ENCODE measurements at places on chromosomes 4 and X.
A peak's percentile ranks its signal among the peaks of the same experiment; 100 is the strongest.

- no peak for DNase-seq
Observed at GRCh38 chr4:52098618-52099017, 47.5 kb downstream of the SPATA18 start.

DNA sequence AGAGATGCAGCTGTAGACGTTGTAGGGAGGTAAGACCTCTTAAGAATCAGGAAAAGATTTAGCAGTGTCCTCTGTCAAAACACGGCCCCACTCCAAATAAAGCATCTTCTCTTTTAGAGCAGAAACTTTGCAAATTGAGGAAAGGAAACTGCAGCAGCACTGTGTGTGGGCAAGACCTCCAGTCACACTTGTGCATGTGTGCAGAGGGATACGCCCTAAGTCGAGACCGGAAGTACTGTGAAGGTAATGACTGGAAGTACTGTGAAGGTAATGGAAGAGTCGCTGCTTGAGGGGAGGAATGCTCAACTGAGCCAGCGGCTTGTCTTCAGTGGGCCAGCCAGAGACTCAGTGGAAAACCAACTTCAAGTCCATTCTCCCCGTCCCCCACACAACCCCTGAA, 46.5 kb downstream of the EGF start:
- DNase-seq: no peak

- no peak for DNase-seq
Observed at GRCh38 chr4:174581901-174582300, 59.6 kb upstream of the HPGD start.

GRCh38 chr4:122716825-122717448, 15.6 kb upstream of the BBS12 start:
- no peak for DNase-seq

DNA sequence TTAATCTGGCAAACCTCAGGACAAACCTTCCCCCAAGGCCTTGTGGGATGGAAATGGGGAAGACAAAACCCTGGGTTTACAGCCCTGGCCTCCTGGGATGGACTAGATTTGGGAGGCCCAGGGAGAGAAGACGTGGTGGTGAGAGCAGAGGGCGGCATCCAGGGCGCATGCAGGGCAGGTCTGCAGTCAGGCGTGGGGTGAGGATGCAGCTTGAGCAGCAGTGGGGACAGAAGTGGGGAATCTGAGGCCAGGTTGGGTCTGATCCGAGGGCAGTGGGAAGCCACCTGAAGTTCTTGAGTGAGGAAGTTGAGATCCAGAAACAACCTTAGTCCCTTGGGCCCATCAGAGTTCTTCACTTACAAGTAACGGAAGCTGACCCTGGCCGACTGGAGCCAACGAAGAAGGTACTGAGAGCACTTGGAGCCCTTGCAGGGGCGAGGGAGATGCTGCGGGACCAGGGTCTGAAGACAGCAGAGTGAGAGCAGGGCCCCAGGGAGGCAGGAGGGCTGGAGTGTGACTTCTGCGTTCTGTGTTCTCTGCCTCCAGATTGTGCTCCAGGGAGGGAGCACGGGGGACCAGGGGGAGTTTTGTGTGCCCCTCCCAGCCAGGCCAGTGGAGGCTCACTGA, 42.0 kb upstream of the GPR78 start:
- DNase-seq: no peak

DNA sequence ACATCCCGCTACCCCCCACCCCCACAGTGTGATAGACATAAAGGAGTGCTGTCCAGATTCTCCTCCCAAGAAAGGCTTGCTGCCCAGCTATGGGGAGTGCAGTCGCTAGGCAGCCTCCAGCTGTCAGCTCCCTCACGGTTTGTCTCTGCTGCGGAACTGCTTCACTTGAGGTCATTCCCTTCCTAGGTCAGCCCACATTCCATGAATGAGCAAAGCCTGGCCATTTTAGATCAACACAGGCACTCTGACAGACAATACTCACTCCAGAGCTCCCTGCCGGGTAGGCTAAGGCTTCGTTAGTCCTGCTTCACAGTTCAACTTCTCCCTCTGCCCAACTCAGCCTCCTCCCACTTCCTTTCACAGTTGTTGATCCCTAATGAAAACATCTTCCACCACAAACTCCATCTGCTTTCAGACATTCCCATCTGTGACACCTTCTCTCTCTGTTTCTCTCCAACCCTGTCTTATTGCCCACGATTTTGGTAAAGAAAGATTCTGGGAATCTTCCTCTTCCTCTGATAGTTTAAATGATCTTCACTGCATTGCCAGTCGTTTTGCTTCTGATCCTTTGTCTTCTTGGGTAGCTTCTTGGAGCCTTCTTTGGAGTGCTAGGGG, 318.9 kb upstream of the F9 start:
- DNase-seq: no peak

- DNase-seq: no peak
Observed at GRCh38 chrX:68708503-68709290, 61.2 kb downstream of the STARD8 start.

DNA sequence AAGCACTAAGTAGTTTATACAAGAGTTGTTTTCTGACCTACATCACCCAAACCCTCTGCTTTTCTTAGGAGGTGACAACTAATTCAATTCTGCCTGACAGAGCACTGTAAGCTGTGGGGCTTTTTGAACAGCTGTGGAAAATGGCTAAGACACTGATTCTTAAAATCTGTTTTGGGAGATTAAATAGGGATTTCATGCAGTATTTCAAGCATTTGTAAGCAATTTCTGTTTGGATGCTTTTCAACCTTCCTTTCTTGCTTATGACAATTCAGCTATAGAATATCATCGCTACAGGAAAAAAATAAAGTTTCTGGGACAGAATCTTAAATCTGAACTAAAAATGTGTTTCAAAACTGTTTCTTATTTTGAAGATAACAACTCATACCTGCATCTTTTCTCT, 459.5 kb downstream of the RAPGEF2 start:
- no peak for DNase-seq

GRCh38 chr4:26204911-26205370, 115.9 kb upstream of the RBPJ start:
- DNase-seq: no peak

GRCh38 chr4:3879681-3880614, 113.8 kb downstream of the ADRA2C start:
- peak; percentile 27 for DNase-seq

- no peak for DNase-seq
Observed at GRCh38 chr4:98377559-98377958, 116.4 kb downstream of the RAP1GDS1 start.

- no peak for DNase-seq
Observed at GRCh38 chr4:185513489-185514181, 21.7 kb downstream of the PDLIM3 start.

DNA sequence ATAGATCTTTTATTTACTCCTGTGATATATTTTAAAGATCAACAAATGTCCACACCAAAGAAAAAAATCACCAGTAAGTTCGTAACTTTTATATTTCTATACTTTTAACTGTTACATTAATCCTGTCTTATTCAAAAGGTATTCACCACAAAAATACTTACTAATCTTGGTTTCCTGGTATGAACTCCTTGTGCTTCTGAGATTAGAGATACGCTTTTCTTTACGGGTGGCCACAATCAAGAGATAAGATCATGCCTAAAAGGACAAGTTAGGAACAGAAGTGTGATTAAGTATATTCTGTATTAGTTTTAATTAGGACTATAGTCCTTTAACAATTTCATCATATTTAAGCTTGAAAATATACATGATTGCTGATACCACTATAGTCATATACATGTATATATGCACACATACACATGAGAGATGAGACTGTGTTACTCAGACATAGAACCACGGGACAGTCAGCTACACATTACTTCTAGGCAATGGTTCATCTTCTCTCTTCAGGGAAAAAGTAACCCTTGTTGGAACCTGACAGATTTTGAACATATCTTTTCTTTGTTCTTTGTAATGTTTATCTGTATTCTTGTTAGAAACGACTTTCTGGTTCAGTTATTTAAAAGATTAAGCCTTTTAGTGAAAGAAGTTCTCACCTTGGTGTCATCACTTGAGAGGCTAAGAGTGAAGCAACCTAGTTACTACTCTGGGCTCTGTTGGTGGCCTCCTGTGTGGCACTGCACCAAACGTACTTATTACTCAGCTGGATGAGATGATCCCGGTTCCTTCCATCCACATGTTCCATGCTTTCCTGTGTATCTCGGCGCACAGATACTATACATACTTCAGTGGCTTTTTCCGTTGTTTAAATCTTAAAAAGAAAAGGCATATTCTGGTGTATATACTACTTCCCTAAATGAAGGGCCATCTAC, 146.1 kb downstream of the CBR4 start:
- no peak for DNase-seq

DNA sequence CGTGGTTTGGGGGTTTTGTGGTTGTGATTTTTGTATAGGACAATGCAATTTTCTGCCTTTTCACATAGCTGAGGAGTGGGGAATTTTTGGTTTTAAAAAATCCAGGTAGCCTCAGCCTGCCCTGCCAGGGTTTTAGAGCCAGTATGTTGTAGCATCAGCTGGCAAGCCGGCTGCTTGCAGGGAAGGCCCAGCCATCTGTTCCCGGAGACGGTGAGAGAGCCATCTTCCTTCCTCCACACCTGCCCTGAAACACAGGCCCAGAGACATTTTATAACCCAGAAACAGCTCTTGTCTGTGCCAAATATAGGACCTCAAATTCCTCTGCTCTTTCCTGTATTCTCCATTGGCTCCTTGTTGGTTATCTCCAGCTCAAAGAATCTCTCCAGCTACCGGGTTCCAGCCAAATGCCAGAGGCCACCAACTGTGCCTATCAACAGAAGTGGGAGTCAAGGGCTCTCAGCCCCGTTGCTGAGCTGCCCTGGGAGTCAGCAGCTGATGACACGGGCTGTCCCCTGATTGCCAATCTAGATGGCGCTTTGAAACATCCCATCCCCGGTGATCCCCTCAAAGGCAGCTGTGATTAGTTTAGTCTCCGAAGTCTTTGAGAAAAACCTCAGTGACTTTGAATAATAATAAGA, 595.2 kb downstream of the MID1IP1 start:
- no peak for DNase-seq

GRCh38 chr4:7893539-7893938, 46.1 kb downstream of the AFAP1 start:
- DNase-seq: no peak

GRCh38 chrX:22325096-22325495, 52.4 kb downstream of the CBLL2 start:
- DNase-seq: no peak

DNA sequence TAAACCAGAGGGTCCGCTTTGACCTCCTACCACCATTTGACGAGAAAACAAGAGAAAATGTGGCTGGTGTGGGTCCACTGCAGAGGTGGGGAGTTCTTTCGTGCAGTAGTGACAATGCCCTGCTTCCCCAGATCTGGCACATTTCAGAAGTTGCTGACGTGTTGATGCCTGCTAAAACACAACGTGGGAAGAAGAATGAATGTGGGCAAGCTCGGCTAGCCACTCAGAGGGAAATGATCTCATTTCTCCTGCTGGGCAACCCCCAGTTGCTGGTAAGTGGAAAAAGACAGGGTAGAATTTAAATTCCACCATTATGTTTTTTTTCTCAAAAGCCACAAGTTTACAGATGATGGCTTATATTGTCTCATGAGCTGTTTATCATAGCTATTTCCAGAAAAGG, 77.9 kb downstream of the LUZP4 start:
- no peak for DNase-seq

DNA sequence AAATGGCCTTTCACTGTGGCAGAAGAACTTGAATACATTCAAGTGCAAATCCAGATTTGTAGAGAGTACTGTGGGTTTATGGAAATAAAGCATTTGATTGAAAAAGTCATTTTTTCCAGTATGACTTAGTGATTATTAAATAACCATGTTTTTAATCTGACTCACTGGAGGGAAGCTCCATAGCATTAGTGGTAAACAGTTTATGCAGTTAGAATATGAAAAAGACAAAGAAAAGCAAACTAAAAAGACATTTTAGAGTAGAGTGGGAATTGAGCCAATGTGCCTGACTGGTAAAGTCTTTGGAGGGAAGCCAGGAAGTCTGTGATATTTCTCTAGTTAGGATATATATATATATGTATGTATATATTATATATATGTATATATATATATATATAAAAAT, 53.4 kb downstream of the FAT4 start:
- peak; percentile 28 for DNase-seq

DNA sequence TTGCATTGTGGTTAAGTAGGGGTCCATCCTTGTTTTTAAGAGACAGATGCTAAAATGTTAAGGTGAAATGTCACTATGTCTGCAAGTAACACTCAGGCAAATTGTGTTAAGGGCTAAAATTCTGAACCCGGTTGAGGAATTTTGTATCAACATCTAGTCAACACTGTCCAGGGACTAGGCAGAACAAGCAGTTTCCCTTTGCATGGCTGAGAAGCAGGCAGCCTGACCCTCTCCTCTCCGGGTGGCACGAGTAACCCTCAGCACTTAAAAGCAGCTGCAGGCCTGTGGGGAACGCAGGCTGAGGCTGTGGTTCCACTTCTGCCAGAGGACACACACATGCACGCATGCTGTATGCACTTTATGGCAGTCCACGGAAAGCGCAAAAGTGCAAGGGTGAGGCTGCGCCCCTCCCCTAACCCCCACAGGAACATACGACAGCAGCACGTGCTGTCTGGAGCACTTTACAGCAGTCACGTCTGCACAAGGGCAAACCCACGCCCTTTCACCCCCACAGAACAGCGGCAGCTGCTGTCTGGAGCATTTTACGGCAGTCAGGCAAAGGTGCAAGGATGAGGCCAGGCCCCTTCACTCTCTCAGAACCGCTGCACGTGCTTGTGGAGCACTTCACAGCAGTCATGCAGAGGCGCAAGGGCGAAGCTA, 619 bp upstream of the MPC1L start:
- DNase-seq: peak; percentile 15

DNA sequence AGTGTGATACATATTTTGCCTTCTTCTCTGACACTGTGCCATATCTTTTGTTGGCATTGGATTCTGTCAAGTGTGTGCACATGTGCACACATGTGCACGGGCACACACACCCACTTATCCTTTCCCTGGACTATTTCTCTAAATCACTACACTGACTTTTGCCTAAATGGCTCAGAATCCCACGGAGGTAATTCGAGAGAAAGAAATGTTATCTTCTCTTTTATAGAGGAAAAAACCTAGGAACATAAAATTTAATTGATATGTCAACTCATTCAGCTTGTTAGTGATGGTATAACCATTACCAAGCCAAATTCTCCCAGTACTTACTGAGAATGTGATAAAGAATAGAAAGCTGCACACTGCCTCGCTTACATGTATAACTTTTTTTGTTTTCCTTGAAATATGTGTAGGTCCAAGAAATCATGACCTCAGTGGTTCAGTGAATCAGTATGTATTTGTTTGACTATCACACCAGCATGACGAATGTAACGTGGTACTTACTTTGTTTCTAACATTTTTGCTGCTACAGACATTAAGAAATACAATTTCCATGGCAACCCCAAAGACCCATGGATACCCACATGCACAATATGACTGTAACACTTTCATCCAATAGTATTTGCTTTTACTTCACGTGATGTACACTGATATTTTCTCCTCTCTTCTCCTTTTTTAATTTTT, 163.0 kb downstream of the PCDH7 start:
- DNase-seq: no peak

- no peak for DNase-seq
Observed at GRCh38 chr4:48635980-48636379, 144.1 kb downstream of the FRYL start.

Measured in kidney (tissue), 22 donors.